ENCODE measurements at places on chromosomes 12 and 14. TPM values are rescaled to one million over a fixed set of nuclear protein-coding genes. Genes with fewer than 3 reads are reported as not detected.
A peak's percentile ranks its signal among the peaks of the same experiment; 100 is the strongest.

The RIPK3 gene
- 3.9 TPM for total RNA-seq

The TAS2R46 gene
- total RNA-seq: 3.8 TPM

The KRT6C gene
- total RNA-seq: not detected

The LMNTD1 gene
- 1.5 TPM for total RNA-seq

The SNX6 gene
- 94.2 TPM for total RNA-seq

The EIF2S3B gene
- total RNA-seq: 0.66 TPM

The P2RX2 gene
- total RNA-seq: 0.16 TPM

The DNAJC22 gene
- 0.16 TPM for total RNA-seq

The NRIP2 gene
- 0.33 TPM for total RNA-seq

DNA sequence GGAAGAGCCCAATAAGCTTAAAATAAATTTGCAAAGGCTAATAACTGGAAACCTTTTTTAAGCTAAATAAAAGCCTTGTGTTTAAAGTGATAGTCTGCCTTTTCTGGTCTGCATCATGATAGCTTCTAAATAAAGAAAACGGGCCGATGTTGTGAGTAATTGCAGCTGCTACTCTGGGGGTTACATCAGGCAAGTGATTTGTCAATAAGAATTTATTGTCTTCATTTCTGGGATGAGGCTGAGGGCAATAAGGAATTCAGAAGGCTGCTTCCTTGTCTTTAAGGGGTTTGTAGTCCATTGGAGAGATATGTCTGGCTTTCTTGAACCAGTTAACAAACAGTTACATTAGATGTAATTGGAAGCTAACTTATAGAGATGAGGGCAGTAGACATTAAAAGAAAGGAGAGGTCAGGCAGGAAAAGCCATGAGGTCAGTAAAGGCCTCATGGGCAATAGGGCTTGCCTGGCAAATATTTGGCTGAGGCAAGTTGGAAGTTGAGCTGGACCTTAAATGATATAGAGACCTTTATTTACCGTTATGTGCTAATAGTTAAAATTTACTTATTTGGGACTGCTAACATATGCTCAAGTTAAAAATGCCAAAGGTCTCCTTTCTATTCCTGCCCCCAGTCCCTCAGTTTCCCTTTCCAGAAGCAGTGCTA is 85.0 kb downstream of the CRADD start:
- DNase-seq: no peak
- peak overlapping the region; percentile 16 for H3K27ac ChIP-seq
- H3K27me3 ChIP-seq: no peaks in the 10 kb centered on the region
- peaks cover 28% of the 10 kb centered on the region for H3K4me1 ChIP-seq
- no peaks in the 10 kb centered on the region for H3K36me3 ChIP-seq
- no peak overlapping the region for H3K4me3 ChIP-seq

GRCh38 chr14:47155395-47155794 is 503.8 kb upstream of the RPL10L start:
- DNase-seq: no peak
- H3K27me3 ChIP-seq: no peaks in the 10 kb centered on the region
- no peaks in the 10 kb centered on the region for H3K36me3 ChIP-seq
- H3K4me1 ChIP-seq: no peaks in the 10 kb centered on the region
- no peak overlapping the region for H3K27ac ChIP-seq

GRCh38 chr12:64419696-64420095 is 15.5 kb downstream of the XPOT start:
- H3K27ac ChIP-seq: no peak overlapping the region
- H3K27me3 ChIP-seq: no peaks in the 10 kb centered on the region
- H3K4me3 ChIP-seq: no peak overlapping the region
- peaks cover 99% of the 10 kb centered on the region for H3K36me3 ChIP-seq
- H3K4me1 ChIP-seq: no peaks in the 10 kb centered on the region

DNA sequence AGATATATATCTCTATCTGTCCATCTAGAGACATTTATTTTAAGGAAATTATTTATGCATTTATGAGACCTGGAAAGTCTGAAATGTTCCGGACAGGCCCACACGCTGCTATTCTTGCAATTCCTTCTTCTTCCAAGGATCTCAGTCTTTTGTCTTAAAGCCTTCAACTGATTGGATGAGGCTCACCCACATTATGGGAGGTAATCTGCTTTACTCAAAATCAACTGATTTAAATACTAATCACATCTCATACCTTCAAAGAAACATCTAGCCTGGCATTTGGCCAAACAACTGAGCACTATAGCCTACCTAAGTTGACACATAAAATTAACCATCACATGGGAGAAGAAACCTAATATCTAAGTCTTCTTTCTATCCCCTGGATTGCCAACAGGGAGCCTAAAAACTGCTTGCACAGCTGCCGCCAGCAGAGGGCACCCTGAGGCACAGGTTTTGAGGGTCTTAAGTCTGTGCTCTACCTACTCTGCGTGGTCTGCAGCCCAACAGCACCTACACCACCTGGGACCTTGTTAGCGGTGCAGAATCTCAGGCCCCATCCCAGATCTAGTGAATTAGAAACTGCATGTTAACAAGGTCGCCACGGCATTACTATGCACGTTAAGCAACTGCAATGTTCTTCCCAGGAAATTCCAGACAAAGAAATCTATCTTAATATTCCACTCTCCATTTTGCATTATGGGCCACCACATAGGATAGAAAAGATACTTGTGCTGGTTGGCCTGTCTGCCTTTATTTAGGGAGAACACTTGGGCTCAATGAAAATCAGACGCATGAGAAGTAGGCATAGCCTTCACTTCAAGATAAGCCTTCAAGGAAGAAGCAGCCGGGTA is 249.7 kb downstream of the FOXG1 start:
- DNase-seq: no peak
- no peaks in the 10 kb centered on the region for H3K27me3 ChIP-seq
- H3K27ac ChIP-seq: no peak overlapping the region
- no peaks in the 10 kb centered on the region for H3K36me3 ChIP-seq
- H3K4me1 ChIP-seq: no peaks in the 10 kb centered on the region

DNA sequence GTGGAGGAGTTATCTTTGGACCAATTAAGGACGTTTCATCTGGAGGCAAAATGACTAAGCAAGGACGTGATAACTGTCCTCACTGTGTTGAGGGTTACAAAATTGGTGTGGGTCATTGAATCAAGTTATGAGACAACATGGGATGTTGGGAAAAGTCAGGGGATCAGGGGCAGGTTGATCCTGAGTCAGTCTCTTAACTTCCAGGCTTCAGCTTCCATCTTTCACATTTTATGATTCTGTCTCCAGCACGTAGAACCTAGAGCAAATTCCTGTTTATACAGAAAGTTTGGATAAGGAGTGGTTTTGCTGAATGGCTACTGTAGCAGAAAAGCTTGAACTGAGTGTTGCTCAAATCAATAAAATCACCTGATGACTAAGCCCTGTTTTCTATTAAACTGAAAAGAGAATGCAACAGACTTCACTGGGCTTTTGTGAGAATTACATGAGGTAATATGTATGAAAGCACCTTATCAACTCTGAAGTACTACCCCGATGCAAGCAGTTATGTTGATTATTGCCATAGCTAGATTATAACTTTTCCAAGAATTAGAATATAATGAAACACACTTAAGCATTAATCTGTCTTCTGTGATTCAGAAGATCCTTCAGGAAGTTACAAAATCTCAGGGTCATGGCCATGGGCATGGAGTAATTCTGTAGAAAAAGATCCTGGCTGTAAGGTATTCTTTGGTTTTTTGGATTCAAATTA is 184.8 kb downstream of the ETV6 start:
- H3K36me3 ChIP-seq: no peaks in the 10 kb centered on the region
- no peak overlapping the region for H3K4me3 ChIP-seq
- no peaks in the 10 kb centered on the region for H3K27me3 ChIP-seq

- H3K36me3 ChIP-seq: peaks cover 76% of the 10 kb centered on the region
- H3K4me3 ChIP-seq: no peak overlapping the region
- no peak for DNase-seq
These were observed 14.8 kb downstream of the PYGL start for GRCh38 chr14:50929506-50929905.

- no peak for DNase-seq
- H3K27ac ChIP-seq: no peak overlapping the region
- H3K4me3 ChIP-seq: no peak overlapping the region
- H3K4me1 ChIP-seq: no peaks in the 10 kb centered on the region
- H3K27me3 ChIP-seq: no peaks in the 10 kb centered on the region
These were observed 16.2 kb upstream of the RIN3 start for GRCh38 chr14:92497391-92497790.

DNA sequence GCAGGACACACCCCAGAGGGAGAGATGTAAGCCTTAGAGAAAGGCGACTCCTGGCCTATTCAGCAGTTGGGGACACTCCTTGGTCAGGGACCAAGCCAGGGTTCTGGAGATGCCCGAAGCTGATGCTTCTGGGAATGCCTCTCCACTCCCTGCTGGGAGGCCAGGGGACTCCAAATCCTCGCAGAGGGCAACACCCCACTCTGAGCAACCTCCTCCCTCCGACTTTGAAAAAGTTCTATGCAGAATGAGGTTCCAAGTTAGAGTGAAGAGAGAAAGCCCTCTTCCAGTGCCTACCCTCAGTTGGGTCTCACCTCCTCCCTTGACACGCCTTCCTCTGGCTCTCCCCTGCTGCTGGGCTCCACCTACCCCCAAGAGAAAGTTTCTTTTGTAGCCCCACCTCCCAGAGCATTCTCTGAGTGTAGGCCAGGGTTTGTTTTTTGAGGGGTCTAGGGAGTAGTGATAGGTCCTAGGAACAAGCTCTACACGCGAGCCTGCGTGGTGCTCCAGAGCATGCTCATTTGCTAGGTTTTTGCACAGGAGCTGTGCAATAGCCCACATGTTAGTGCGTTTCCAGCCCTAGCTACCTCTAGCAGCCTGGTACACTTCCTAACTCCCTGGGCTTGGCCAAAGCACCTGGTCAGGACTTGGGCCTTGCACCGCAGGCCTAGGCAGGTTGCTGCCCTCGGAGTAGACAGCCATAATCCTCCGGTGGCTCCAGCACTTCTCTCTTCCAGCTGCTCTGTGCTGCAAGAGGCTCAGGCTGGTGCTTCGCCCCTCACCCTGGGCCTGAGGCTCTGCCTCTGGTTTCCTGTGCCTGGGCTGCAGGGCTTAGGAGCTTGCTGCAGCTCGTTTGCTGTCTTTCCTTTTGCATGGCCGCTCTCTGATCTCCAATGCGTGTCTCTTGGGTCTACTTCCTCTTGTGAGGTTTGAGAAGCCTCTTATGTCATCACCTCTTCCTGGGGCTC is 590 bp upstream of the CEBPE start:
- peak; percentile 55 for DNase-seq
- H3K27ac ChIP-seq: no peak overlapping the region
- no peaks in the 10 kb centered on the region for H3K36me3 ChIP-seq
- H3K4me3 ChIP-seq: no peak overlapping the region

- no peaks in the 10 kb centered on the region for H3K36me3 ChIP-seq
- no peak overlapping the region for H3K27ac ChIP-seq
- H3K27me3 ChIP-seq: no peaks in the 10 kb centered on the region
- no peak overlapping the region for H3K4me3 ChIP-seq
These were observed 30.6 kb downstream of the BORCS5 start for GRCh38 chr12:12387501-12387900.

DNA sequence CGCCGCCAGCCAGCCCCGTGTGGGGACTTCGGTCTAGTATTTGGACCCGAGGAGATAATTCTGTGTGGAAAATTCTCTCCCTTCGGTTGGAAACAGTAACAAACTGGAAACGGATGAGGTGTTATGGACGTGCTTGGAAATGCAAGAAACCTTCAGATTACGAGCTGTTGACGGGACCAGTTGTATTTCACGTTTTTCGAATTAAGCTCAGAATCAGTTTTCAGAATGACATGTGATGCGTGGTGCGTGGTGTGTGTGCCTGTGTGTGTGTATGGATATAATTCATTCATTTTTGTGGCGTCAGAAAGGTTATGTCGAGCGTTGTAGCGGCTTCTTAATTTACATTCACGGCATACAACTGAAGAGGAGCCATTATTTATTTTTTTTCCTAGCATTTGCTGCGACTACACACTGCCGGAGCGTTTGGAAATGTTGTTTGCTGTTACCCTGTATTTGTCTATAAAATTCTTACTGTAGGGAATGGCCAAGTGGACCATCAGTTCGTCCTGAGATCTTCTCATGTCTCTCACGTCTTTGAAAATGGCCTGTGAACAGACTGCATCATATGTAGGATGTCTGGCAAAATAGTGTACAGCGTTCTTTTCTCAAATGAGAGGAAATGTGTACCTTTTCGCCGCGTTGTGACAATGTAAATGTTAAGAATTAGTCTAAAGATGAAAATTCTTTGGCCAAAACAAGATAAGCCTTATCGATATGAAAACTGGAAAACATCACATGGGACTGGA is 1.3 kb downstream of the TRAF3 start:
- peak overlapping the region; percentile 87 for H3K27ac ChIP-seq
- DNase-seq: no peak
- no peaks in the 10 kb centered on the region for H3K27me3 ChIP-seq
- no peaks in the 10 kb centered on the region for H3K36me3 ChIP-seq

GRCh38 chr14:100731011-100731670 is 4.4 kb downstream of the DLK1 start:
- H3K4me3 ChIP-seq: no peak overlapping the region
- no peaks in the 10 kb centered on the region for H3K4me1 ChIP-seq
- peaks cover 35% of the 10 kb centered on the region for H3K27me3 ChIP-seq
- DNase-seq: no peak

- no peak overlapping the region for H3K27ac ChIP-seq
- no peak overlapping the region for H3K4me3 ChIP-seq
- no peaks in the 10 kb centered on the region for H3K36me3 ChIP-seq
- H3K27me3 ChIP-seq: peaks cover 41% of the 10 kb centered on the region
- peak; percentile 81 for DNase-seq
- H3K4me1 ChIP-seq: peaks cover 26% of the 10 kb centered on the region
These were observed 5.4 kb downstream of the C1QL4 start for GRCh38 chr12:49331380-49332222.

DNA sequence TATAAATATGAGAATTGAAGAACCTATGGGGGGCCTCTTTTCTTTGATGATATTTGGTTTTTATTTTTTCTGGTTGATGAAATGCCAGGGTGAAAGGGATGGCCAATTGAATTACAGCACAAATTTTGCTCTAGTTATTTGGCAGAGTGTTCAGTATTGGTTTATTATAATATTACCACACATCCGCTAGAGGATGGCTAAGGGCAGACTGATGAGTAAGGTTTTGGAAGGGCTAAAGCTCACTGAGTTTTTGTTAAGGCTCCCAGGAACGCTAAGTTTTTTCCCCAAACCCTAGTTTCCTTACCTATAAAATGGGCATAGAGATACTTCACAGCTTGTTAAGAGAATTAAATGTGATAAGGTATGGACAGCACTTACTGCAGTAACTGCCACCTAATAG is 34.3 kb upstream of the LRRC10 start:
- H3K4me3 ChIP-seq: no peak overlapping the region
- no peaks in the 10 kb centered on the region for H3K36me3 ChIP-seq
- H3K27ac ChIP-seq: no peak overlapping the region
- no peaks in the 10 kb centered on the region for H3K27me3 ChIP-seq
- no peak for DNase-seq
- no peaks in the 10 kb centered on the region for H3K4me1 ChIP-seq

Measured in sigmoid colon (tissue), 7 donors.